Sciatic nerve (tissue), 2 donors: ENCODE measurements at places on chromosomes 5 and 9.

GRCh38 chr5:165152058-165152457 lies 1646.6 kb downstream of the MAT2B start:
- DNase-seq = no peak

- DNase-seq = no peak
These were observed 1709.6 kb upstream of the WWC1 start for GRCh38 chr5:166581826-166582225.

GRCh38 chr5:126866851-126867636 lies 90.1 kb downstream of the LMNB1 start:
- no peak for DNase-seq

DNA sequence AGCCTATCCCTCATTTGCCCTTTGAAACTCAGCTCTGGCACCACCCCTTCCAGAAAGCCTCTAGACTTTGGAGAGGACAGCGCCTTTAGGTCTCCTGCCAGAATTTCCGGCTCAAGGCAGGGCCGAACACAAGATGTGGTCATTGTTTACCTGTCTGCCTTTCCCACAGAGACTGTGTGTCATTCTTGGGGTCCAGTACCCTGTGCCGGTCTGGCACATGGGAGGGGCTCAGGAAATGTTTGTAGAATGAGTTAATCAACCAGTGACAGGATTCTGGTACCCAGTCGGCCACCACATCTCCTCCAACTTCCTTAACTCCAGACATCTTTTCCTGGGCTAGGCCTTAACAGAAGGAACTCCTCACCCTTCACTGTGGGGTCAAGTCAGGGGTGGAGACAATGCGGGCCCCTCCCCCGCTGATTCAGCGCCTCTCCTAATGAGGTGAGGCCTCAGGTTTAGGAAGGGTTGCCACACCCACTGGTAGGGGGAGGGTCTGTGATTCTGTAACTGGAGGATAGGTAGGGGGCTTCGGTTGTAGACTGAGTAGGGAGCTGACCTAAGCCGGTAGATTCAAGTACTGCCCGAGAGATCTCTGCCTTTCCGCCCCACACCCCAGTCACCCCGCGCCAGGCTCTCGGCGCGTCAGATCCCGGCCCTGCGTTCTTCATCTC lies 29.3 kb downstream of the PCDH1 start:
- DNase-seq = no peak

DNA sequence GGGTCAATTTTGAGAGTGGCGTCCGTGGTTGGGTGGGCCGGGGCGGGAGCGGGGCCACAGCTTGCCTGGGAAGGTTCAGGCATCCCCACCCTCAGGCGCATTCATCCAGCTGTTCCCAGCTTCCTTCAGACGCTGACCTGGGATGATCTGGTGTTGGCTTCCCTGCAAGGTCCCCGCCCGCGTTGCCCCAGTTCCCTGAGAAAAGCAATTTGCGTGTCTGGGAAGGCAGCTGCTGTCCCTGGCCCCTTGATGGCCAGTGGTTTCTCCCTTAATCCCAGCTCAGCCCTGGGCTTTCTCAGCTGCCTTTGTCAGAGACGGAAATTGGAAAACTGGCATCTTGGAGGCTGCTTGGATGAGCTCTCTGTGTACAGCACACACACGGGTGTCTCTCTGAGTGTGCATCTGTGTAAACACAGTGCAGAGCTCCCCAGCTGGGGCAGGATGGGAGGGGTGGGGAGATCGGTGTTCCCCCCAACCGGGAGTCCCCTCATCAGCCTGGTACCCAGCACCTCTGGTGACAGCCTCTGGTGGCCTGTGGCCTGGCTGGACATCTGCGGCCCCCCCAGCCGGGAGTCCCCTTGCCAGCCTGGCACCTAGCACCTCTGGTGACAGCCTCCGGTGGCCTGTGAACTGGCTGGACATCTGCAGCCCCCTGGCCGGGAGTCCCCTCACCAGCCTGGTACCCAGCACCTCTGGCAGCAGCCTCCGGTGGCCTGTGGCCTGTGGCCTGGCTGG lies 94.0 kb downstream of the COL5A1 start:
- DNase-seq = no peak

DNA sequence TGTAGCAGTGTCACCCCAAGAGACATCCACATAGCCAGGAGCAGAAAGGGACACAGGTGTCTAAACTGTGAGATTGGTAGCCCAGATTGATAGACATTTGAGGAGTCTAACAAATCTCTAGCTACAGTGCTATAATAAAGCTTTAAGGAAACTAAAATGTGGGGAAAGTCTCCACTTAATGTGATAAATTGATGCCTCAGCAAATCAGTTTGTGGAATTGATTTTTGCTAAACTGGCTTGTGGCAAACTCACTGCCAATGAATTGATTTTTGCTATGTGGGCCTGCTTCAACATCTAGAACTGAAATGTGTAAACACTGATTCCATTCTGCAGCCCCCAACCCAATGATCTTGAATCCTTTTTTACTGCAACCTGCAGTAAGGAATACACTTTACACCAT lies 16.8 kb upstream of the MAP3K1 start:
- DNase-seq = no peak

DNA sequence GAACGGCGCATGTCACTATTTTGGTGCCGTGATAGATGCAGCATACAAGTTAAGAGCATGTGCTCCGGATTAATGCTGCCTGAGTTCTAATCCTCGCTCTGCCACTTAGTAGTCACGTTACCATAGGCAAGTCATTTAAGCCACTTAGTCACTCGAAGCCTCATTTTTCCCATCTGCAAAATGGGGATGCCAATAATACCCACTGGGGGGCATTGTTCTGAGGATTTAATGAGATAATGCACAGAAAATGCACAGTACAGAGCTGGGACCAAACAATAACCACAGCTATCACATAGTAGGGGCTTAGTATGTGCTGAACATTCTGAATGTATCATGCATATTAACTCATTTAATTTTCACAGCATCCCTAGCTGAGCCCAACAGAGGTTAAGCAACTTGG lies 9.1 kb downstream of the NIPAL4 start:
- no peak for DNase-seq

DNA sequence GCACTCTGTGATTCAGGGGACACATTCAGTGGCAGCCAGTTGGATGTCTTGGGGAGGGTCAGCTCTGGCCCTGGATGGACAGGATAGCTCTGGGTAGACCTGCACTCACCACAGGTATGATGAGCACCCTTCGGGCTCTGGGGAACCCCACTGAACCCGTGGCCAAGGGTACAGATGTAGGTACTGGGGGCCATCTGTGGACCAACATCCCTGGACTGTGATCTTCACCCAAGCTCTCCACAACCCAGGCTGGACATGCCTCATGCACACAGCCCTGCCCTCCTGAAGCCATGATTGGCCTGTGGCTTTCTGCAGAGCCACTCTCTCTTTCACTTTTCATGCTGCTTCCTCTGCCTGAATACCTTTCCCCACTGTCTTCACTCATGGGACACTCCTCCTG lies 15.6 kb upstream of the ACSL6 start:
- no peak for DNase-seq

DNA sequence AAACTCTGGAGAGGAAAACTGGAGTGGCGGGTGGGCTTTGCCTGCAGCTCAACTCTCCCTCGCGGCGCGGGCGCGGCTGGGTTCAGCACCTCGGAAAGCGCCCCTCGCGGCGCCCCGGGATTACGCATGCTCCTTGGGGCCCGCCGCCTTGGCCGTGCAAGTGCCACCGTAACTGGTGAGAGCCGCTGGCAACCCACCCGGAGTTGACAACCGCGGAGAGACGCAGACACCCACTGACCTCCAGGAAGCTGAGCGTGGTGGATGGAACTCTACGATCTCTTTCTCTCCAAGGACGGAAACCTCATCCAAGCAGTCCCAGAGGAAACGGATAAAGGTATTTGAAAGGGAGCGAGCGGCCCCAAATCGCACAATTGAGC lies 194 bp upstream of the RXFP3 start:
- DNase-seq = peak; percentile 65

GRCh38 chr9:96674906-96675538 lies 19.9 kb upstream of the PRXL2C start:
- DNase-seq = no peak

GRCh38 chr9:4709380-4709779 lies 30.0 kb downstream of the CDC37L1 start:
- DNase-seq = no peak

GRCh38 chr5:131200560-131200959 lies 29.8 kb downstream of the LYRM7 start:
- no peak for DNase-seq

DNA sequence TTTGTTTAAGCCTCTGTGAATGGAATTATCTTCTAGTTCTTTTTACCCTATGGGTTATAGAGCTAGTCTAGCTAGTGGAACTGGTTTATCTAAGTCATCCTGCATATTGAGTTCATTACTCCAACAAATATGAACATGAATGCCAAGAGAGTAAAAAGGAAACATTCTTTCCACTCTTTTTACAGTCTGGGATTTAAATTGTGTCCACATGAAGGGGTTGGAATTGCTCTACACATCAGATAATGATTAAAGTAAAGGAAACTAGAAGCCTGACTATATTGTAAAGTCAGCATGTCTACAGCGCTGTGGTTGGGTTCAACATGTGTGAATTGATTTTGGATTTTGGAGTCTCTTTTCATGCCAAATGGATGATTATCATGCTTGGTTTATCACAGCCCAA lies 173.1 kb downstream of the CCDC171 start:
- no peak for DNase-seq

DNA sequence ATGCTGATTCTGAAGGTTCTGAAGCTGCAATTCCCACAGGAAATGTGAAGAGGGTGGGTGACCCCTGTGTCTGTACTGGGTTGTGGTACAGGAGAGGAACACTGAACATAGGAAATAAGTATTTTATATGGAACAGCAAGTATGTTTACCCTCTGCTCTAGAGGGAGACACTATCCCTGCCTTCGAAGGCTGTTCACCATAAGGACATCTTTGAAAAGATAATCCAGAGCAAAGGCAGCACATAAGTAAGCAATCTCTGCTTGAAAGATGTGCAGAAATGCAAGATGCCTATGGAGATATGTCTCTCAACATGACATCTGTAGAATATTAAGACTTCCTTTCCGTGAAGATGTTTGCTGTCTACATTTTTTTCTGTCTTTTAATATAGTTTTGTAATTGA lies 184.4 kb upstream of the EFNA5 start:
- DNase-seq = no peak

DNA sequence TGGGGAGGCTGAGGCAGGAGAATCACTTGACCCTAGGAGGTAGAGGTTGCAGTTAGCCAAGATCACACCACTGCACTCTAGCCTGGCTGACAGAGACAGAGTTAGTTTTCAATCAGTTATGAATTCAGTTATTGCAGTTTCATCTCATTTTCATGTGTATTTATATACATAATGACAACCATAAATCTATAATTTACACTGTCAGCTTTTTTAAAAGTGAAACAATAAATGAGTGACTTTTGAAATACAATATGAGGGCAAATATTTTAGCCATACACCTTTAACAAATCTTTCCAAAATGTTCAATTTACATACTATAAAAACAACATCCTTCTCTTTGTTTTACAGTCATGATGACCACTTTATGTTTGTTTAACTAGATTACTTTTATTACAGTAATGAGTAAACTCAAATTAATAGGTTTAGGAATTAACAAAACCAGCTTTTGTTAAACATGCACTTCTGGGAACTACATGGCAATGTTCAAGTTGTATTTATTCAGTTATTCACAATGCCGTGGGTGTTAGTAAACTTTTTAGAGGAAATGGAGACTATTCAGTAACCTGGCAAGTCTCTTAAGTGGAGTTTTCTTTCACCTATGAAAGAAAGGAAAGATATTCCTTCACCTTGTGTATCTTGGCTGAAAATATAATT lies 12.7 kb downstream of the TYRP1 start:
- DNase-seq = no peak
